ENCODE measurements at places on chromosomes 7 and 10.

DNA sequence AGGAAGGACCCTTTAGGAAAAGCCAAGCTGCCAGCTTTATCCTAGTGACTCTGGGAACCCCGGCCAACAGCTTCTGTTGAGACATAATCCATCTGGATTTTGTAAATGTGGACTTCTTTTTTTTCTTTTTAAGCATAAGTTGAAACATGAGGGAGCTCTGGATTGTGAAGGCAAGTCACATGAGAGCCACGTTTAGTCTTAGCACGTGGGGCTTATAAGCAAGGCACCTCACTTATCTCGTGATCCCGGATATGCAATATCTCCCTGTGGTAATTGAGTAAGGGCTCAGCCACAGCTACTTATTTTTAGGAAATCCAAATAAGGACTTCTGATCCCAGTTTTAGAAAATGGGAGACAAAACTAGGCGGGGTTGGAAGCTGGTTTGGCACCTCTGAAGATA, 111.2 kb upstream of the PTN start:
- DNase-seq = no peak

DNA sequence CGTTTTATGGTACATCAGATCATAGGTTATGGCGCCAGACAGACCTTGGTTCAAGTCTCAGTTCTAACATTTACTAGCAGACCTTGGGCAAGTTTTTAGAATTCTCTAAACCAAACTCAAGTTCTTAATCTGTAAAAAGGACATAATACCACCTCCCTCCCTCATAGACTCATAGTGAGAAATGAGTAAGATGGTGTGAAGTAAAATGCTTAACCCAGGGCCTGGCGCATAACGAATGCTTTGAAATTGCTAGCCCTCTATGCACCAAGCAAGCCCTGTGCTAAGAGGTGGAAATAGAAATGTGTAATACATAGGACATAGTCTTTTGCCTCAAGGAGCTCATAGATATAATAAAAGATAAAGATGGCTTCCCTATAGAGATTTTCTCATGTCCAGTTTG, 17.7 kb upstream of the SLC35B4 start:
- DNase-seq = no peak

DNA sequence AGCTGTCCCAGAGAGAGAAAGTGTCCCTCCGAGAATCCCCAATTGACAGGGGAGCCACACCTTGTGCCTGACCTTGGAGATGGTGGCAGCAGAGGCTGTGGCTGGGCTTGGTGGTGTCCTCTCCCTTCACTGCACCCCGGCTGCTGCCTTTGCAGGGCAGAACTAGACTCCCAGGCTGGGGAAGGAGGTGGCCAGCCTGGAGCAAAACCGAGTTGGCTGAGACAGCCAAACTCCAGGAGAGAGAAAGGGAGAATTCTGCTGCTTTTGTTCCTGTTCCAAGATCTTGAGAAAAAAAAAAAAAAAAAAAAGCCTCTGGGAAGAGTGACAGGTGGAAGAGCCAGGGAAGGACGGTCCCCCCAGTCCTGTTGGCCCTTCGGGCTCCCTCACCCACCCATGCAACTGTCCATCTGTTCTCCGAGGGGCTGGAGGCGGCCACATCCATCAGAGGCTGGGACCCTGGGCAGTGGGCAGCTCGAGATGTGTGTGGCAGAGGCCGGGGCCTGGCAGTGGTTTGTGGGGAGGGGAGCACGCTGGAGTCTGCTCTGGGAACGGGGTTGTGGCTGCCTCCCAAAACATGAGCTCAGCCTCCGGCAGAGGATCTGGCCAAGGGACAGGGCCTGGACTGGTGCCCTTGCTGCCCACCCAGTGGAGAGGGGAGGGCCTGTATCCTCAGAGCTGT, 35.5 kb downstream of the CLIP2 start:
- DNase-seq = no peak

- DNase-seq = peak; percentile 17
These were observed 4.0 kb downstream of the CDCA7L start for GRCh38 chr7:21941611-21942141.

GRCh38 chr10:108902619-108903285, 1020.6 kb downstream of the XPNPEP1 start:
- no peak for DNase-seq

- no peak for DNase-seq
These were observed 81.0 kb downstream of the HGF start for GRCh38 chr7:81688622-81689411.

DNA sequence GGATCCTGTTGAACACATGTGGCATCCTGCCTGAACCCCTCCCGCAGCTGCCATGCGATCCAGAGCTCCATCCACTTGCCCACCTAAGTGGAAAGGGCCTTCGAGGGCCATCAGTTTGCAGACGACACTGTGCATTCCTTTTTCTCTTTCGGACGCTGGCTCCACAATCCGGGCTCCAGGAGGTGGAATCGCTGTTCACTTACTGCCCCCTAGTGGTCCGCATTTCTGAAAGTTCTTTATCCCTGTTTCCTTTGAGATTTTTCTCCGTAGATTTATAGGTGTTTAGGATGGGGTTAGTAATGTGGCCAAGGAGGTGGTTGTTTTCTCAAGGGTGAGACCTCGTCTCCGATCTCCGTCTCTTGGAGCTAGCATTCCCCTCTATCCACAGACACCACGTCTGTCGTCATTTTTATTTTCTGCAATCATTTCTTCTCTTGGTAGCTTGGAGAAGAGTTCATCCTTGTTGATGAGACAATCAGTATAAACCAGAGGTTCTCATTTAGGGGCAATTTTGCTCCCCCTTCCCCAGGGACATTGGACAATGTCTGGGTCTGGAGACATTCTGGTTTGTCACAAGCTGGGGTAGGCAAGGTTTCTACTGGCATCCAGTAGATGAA, 204.6 kb downstream of the ARHGAP21 start:
- DNase-seq = peak; percentile 55

GRCh38 chr10:53675177-53675576, 902.6 kb upstream of the MBL2 start:
- peak; percentile 67 for DNase-seq

DNA sequence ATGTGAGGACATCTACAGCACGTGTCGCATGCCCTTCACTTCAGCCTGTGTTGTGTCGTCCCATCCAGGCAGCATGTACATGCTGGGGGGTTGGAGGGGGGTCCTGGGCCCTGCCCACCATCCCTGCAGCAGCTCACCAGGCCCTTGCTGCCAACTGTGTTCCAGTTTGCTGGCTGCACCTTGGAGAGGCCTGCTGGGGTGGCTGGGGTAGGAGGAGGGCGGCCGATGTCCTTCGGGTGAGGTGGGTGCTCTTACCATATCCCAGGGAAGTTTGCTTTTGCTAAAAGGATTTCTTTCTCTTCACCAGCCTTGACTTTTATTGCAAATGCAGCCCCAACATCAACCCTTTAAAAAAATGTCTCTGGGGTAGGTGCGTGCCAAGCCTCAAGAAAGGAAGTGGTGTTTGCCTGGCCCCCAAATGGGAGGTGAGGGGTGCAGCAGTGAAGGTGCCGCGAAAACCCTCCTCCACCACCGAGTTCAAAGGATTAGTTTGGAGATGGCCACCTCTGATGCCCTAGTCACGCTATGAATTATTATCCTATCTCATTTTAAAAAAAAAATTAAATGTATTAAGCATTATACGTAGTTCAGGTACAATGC, 165.8 kb upstream of the KLF6 start:
- no peak for DNase-seq

DNA sequence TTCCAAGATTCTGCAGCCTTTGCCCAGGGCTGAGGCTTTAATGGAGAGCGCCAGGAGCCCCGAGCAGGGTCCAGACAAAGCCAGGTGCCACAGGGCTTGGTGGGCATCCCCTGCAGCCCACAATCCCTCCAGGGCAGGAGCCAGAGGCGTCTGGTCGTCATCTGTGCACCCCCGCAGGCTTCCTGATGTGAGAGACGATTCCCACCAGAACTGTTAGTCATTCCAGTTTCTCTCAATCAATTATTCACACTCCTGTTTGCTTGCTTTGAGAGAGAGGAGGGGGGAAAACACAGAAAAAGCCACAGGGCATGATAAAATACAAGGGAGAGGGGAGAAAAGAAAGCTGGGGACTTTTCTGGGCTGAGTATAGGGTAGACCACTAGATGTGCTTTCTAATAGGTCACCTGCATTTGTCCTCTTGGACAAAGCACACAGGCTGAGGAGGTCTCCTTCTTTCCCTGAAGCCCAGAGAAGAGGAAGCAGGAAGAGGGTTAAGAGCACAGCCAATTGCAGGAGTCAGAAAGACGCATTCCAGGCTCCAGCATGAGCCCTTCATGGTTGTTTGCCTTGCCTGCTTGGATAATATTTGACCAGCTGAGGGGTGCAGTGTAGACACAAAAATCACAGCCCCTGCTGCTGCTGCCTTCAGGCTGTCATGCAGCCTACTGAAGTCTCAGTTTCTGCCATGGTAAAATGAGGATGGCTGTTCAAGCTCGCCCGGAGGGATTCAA, 194.4 kb downstream of the PLXNA4 start:
- peak; percentile 88 for DNase-seq

DNA sequence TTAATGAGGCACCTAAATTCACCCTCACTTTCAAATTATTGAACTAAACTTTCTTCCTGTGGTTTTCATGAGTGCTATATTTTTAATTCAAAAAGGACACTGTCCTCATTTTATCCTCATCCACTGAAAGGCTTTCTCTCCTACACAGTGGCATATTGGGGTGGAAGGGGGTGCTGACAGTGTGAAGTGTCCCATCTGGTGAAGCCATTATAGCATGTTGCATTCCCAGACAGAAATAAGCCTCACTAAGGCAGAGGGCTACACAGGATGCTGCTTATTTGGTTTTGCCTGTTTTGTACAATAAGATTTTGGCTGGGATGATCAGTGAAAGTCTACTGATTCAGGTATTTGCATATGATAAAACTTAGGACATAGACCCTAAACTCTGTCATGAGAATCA, 82.4 kb upstream of the INHBA start:
- no peak for DNase-seq

DNA sequence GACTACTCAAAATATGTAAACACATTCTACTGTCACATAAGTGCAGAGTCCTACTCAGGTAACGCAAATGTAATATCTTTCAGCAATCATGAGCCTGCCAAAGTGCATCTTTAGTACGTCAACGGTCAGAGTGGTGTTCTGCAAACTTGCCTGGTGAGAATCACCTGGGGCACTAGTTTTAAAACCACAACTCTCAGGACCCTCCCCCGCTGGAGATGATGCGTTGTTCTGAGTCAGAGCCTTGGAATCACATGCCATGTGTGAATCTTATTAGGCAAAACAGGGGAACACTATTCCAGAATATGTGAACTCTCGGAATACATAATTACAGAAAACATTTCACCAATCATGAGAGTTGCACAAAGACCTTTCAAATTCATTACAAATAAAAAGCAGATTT, 115.7 kb downstream of the TPK1 start:
- peak; percentile 32 for DNase-seq

- no peak for DNase-seq
These were observed 124.2 kb downstream of the ARHGAP12 start for GRCh38 chr10:31804352-31804810.

GRCh38 chr10:57247271-57247670, 886.2 kb upstream of the ZWINT start:
- DNase-seq = no peak

- DNase-seq = peak; percentile 98
These were observed 266.5 kb downstream of the AUTS2 start for GRCh38 chr7:69864822-69865221.

DNA sequence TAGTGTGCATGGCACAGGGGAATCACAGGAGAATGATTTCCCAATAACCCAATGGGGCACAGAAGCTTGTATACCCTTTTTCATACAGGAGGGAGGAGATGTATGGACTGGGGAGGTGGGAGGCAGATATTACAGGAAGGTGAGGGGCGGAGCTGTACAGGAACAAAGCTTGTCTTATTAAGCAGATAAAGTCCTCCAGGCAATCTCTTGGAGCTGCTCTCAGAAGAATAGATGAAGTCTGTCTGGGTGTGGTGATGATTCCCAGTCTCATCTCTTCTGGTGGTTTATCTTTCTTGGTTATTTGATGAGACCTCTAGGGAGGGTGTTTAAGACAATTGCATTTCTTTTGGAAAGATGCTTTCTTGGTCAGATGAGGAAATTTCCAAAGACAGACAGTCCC, 25.1 kb upstream of the CPA5 start:
- no peak for DNase-seq
